T-helper 2 cell (primary cell): ENCODE measurements at places on chromosomes 7 and 10.

GRCh38 chr7:142567201-142568075 lies 181.8 kb upstream of the PRSS1 start:
- no peak for DNase-seq

DNA sequence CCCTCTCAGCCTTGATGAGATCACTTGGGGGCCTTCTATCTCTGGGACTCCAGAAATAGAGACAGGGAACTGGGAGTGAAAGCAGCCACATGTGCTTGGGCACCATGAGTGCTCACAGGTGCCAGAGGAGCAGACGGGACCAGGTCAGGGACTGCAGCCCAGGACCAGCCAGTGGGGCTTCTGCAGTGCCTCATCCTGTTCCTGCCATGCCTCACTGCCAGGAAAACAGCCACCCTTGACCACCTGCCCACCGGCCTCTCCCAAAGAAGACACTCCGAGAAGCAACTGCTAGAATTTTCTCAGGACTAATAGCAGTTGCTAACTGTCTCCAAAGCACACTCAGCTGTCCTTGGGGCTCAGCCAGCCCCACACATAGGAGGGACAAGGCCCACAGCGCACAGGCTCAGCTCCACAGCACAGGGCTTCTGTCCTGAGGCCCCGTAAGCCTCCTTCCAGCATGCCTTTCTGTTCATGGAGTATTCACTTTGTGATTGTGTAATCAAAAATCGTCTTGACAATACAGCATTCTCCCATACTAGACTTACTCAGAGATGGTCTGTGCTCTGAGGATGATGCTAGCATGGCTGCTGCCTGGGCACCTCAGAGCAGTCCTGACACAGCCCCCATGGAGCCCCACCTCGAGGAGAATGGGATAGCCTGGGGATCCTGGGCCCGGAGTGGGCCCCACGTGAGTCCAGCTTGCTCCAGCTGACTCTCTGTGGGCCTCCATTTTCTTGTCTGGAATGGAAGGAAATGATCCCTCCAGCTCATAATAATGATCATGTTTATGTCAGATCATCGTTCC lies 115.7 kb upstream of the RET start:
- no peak for DNase-seq

DNA sequence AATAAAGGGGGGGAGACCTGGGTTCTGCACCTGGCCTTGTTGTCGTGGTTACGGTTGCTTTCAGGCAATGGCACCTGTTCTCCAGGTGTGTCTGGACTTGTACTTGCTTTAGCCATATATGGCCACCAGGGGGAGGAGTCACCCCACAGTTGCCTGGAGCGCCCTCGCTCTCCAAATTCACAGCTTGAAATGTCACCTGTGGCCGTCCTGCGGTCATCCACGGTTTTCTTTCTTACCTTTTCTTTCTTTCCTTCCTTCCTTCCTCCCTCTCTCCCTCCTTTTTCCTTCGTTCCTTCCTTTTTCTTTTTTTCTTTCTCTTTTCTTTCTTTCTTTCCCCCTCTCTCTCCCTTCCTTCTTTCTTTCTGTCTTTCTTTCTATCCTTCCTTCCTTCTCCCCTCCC lies 157.2 kb upstream of the ZNF92 start:
- peak; percentile 56 for DNase-seq

GRCh38 chr10:77636967-77637531 lies 559 bp downstream of the KCNMA1 start:
- no peak for DNase-seq

DNA sequence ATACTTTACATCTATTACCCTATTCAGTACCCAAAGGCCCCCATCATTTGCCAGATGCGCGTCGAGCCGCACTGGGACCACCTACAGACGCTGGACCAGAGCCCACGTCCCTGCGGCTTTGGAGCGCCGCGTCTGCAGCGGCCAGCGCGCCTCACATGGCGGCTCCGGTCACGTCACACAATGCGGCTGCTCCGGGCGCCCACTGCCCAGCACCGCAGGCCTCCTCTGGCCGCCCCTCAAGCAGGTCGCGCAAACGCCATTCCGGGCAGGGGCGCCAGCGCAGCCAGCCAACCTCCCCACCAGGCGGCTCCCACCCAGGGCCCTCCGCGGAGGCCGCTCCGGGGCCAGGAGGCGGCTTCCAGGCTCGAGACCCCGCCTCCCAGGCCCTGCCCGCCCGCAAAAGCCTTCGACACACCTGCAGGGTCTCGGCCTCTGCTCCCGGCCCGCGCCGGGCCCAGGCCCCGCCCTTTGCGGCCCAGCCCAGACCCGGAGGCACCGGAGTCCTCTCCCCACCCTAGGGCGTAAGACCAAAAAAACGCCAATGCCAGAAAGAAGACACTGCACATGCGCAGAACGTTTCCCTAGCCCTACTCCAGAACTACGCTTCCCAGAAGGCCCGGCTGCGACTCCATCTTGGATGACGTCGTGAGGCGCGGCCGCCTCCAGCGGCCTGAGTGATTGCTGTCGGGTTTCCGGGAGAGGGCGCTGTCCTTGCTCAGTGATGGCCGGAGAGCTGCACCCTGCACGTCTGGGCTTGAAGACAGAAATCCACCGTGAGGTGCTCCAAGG lies at the start of gene ZNF25:
TSS of gene ZNF25 (minus strand) at position 557 of the 789 bp plus-strand sequence. CDS start 4,925 bp downstream, outside the sequence.
- DNase-seq: peak; percentile 99

GRCh38 chr7:111741811-111742240 lies 179.5 kb upstream of the IMMP2L start:
- no peak for DNase-seq

DNA sequence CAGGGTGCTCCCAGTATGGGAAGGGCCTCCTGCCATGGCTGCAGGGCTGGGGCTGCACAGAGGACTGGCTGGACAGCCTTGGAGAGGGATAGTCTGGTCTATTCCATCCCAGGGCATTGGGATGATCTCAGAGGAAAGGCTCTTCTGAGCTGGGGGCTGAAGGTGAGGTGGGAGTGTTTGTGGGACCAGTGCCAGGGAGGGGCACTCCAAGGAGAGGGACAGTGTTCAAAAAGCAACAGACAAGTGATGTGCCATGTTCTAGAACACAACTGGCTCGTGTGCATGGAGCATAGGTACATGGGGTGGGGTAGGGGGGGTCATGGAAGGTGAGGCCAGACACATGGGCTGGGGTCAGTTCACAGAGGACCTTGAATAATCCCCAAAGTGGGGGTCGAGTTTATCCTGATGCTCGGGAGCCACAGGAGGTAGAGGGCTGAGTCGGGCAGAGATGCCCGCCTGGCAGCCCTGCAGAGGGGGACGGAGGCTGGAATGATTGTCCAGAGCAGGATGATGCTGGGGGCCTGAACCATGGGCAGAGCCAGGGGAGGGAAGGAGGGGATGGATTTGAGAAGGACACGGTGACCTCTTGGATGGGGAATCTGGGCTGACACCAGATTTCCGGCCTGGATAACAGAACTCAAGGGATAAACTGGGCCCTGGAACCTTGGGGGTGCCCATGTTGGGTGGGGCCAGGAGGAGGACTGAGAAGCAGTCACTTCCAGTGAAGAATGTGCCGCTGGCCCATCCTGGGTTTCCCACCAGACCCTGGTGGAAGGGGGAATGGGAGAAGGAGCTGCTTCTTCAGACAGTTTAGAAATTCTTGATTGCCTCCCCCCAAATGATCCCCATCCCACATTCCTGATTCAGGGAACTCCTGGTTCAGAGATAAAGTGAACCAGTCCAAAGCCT lies 50.4 kb downstream of the NEURL1 start:
- DNase-seq: no peak

- DNase-seq: no peak
These were observed 304.5 kb downstream of the SDHAF3 start for GRCh38 chr7:97422046-97422445.

DNA sequence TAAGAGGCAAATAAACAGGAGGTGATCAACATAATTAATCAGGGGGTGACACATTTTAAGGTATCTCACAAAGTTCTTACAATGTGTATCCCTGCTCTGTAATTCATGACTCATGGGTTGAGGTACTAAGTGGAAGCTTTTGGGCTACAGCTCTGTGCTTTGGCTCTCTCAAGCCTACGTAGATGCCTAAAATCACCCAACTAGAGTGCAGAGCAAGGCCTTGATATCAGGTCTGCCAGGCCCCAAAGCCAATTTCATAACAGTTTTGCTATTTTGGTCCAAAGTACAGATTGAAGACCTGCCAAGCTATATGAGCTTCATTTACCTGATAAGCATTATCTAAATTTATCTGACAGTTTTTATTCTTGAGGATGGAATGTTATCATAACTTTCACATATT lies 175.3 kb upstream of the BET1 start:
- DNase-seq: no peak

- no peak for DNase-seq
These were observed 63.8 kb downstream of the MICALL2 start for GRCh38 chr7:1395211-1396070.

DNA sequence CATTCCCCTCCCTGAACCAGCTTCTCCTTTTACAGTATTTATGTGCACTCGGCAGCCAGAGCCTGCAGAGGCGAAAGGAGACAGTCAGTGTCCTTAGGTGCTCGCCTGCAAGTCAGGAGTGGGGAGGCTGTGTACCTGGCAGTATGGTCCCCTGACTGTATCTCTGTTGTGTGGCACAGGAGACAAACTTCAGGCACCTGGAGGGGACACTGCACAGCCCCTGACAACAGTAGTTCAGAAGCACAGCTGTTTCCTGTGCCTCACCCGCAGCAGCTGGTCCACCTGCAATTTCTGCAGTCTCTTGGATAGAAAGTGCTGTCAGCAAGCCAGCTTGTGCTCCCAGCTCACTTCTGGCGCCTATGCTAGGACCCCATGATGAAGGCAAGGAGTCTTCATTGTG lies 73.4 kb upstream of the LAMB4 start:
- no peak for DNase-seq

DNA sequence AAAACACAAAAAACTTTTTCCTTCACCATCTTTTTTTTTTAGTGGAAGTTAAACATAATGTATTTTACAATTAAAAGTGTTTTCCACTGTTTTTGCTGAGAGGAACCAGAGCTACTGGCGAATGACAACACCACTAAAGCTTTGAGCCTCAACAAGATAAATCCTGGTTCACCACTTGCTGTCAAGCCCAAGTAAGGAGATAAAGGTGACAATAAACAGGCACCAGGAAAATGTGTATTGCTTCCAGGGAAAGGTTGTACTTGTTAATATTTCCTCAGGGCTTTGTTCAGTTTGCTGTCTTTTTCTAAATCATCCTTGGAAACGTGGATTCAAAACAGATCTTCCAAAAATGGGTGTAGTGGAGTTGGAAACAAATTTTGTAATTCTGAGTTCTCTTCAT lies 109.9 kb upstream of the ANKRD30A start:
- DNase-seq: no peak

- no peak for DNase-seq
These were observed 14.7 kb downstream of the SEC24C start for GRCh38 chr10:73758704-73759511.

DNA sequence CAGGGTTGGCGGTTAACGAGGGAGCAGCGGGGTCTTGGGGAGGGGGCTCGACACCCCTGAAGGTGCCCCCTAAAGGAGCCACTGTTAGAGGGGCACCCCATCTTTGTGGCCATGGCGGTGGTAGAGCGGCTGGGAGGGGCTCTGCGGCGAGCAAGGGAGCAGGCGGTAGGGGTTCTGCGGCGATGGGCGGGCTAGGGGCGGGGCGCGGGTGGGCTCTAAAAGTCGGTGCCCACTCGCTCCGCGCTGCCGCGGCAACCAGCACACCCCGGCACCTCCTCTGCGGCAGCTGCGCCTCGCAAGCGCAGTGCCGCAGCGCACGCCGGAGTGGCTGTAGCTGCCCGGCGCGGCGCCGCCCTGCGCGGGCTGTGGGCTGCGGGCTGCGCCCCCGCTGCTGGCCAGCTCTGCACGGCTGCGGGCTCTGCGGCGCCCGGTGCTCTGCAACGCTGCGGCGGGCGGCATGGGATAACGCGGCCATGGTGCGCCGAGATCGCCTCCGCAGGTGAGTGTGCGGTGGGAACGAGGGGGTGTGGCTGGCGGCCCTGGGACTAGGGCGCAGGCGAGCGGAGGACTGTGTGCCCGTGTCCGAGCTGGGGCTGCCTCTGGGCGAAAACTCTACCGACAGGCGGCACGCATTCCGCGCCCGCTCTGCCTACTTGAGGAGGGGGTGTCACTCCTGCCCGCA lies at the start of gene MEST:
TSS of gene MEST (plus strand) at position 245 of the 682 bp plus-strand sequence. CDS start at position 474, 229 bp downstream.
- DNase-seq: no peak

DNA sequence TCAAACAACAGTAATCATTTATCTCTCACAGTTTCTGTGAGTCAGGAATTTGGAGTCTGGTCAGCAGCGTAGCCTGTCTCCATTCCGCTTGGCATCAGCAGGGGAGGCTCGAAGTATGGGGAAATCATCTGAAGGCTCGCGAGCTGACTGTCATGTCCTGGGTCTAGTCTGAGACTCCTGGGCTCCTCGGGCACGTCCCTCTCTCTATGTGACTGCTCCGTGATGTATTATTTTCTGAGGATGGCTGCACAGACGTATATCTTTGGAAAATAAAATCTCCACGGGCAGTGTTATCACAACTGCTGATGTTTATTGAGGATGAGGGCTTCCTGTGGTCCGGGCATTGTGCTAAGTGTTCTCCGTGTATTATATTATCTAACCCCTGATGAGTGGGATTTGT lies 23.3 kb upstream of the PCGF5 start:
- DNase-seq: no peak

- no peak for DNase-seq
These were observed 150.4 kb downstream of the MAD1L1 start for GRCh38 chr7:2082139-2082998.

DNA sequence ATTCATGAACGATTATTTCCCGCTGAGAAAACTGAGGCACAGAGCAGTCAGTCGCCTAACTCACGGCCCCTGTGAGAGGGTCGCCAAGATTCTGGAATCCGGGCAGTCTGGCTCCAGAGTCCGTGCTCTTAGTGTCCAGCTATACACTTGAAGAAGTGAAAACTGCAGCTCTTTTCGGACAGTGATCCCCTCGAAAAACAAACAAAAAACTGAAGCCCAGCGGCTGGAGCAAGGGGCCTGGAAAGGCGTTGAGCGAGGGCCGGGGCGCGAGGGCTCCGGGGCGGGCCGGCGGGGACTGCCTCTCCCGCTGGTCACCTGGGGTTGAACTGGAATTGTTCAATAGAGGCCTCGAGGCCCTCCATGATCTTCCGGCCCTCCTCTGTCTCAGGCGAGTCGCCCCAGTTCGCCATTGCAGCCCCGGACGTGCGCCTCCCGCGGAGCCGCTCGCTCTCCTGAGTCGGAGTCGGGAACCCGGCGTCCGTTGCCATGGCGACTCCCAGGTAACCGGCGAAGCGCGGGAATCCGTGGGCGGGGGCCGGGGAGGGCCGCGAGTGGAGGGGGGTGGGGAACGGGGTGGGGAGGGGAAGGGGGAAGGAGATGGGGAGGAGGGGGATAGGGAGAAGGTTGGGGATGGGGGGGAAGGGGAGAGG lies 881 bp downstream of the C10orf67 start:
- DNase-seq: peak; percentile 36

GRCh38 chr10:95509251-95509650 lies 51.9 kb downstream of the SORBS1 start:
- DNase-seq: no peak
